Body of pancreas (tissue), 4 donors: ENCODE measurements at places on chromosomes 6 and 20. TPM values are rescaled to one million over a fixed set of nuclear protein-coding genes. Genes with fewer than 3 reads are reported as not detected.

- no peaks in the 10 kb centered on the region for H3K27me3 ChIP-seq
- H3K4me3 ChIP-seq, result no peak overlapping the region
- no peaks in the 10 kb centered on the region for H3K36me3 ChIP-seq
- no peak overlapping the region for H3K27ac ChIP-seq
Observed at GRCh38 chr6:109315341-109316110, 66.7 kb downstream of the CD164 start.

Gene SYCP2
- total RNA-seq, result 3.6 TPM

Gene SAPCD1
- total RNA-seq, result 2.0 TPM

- no peak for DNase-seq
- H3K27ac ChIP-seq, result no peak overlapping the region
- no peaks in the 10 kb centered on the region for H3K36me3 ChIP-seq
- no peak overlapping the region for H3K4me3 ChIP-seq
- H3K27me3 ChIP-seq, result no peaks in the 10 kb centered on the region
Observed at GRCh38 chr6:102039441-102039840, 645.9 kb downstream of the GRIK2 start.

Gene BMP5
- total RNA-seq, result 1.6 TPM

GRCh38 chr6:73713426-73714147 is 17.6 kb downstream of the CD109 start:
- H3K27me3 ChIP-seq, result no peaks in the 10 kb centered on the region
- H3K27ac ChIP-seq, result no peak overlapping the region

Gene APCDD1L
- not detected for total RNA-seq

- no peaks in the 10 kb centered on the region for H3K4me1 ChIP-seq
- no peaks in the 10 kb centered on the region for H3K27me3 ChIP-seq
- H3K4me3 ChIP-seq, result no peak overlapping the region
- H3K27ac ChIP-seq, result no peak overlapping the region
Observed at GRCh38 chr20:31919410-31920155, 32.3 kb downstream of the PDRG1 start.

- no peak within 1 kb of the TSS for H3K4me3 ChIP-seq
- DNase-seq, result peak; percentile 15
- H3K27ac ChIP-seq, result no peak within 1 kb of the TSS
- H3K4me1 ChIP-seq, result no peaks in the 10 kb centered on the region
- H3K36me3 ChIP-seq, result no peaks in the 10 kb centered on the region
Observed at GRCh38 chr6:41286544-41287346, at the start of gene TREM1. Gene TREM1 (minus strand): TSS chr6:41286682. CDS start chr6:41286655, 27 bp downstream.
